Endodermal cell (in vitro differentiated cells): ENCODE measurements at places on chromosomes 13 and 19.
A peak's percentile ranks its signal among the peaks of the same experiment; 100 is the strongest.

DNA sequence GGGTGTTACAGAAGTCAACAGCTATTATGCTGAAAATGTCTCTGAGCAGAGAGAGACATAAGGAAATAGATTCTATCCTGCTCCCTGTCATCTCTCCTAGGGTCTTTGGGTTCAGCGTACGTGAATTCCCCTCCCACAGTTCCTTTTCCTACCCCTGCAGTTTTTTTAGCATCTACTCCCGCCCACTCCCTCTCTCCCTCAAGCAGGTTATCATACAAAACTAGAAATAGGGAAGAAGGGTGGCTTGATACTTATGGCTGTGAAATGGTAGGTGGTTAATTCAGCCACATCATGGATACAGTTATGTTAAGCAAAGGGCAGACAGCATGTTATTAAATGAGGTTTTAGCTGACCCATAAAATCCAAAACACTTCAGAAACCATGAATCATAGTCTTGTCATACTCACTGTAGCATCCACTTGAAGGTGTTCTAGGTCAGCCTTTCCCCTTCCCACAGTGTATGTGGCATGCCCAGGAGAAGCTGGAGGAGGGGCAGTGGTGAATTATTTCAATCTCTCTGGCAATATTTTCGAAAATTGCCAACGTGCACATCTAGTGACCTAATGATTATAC is 236.8 kb upstream of the SERP2 start:
- no peak overlapping the region for H3K27ac ChIP-seq
- H3K4me3 ChIP-seq: no peak overlapping the region
- no peaks in the 10 kb centered on the region for H3K27me3 ChIP-seq
- H3K4me1 ChIP-seq: peaks cover 15% of the 10 kb centered on the region
- no peak for DNase-seq

DNA sequence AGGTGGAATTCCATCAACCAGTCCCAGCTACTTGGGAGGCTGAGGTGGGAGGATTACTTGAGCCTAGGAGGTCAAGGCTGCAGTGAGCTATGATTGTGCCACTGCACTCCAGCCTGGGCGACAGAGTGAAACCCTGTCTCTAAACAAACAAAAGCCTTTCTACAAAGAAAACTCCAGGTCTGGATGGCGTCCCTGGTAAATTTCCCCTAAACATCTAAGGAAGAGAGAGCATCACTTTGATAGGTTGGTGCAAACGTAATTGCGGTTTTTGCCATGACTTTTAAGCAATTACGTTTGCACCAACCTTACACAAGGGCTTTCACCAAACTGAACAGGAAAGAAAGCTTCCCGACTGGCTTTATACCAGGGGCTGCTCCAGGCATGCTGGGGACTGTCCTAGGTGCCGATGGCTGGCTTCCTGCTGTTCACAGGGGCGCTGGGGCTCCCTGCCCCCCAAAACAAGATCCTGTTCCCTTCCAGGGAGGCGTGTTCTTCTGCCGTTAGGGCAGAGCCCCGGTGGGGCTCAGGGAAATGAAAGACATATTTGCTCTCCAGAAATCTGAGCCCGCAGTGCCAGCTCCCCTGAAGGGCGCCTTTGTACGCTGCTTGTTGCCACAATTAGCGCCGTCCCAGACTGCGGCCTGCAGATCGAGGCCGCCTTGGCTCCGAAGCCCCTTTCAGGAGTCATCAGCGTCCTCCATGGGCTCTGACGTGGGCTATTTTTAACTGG is 38.7 kb upstream of the KLF2 start:
- no peak overlapping the region for H3K4me3 ChIP-seq
- no peak for DNase-seq
- H3K4me1 ChIP-seq: no peaks in the 10 kb centered on the region
- H3K27ac ChIP-seq: peak overlapping the region; percentile 41
- no peaks in the 10 kb centered on the region for H3K27me3 ChIP-seq
- H3K36me3 ChIP-seq: no peaks in the 10 kb centered on the region

GRCh38 chr19:21468791-21469190 is 36.6 kb upstream of the ZNF429 start:
- H3K36me3 ChIP-seq: no peaks in the 10 kb centered on the region
- no peaks in the 10 kb centered on the region for H3K27me3 ChIP-seq
- no peak overlapping the region for H3K27ac ChIP-seq
- peak; percentile 73 for DNase-seq

- H3K27ac ChIP-seq: no peak overlapping the region
- no peaks in the 10 kb centered on the region for H3K36me3 ChIP-seq
- H3K4me3 ChIP-seq: no peak overlapping the region
- no peaks in the 10 kb centered on the region for H3K4me1 ChIP-seq
- DNase-seq: no peak
Measured at GRCh38 chr13:112744168-112745021, 54.6 kb downstream of the ATP11A start.

DNA sequence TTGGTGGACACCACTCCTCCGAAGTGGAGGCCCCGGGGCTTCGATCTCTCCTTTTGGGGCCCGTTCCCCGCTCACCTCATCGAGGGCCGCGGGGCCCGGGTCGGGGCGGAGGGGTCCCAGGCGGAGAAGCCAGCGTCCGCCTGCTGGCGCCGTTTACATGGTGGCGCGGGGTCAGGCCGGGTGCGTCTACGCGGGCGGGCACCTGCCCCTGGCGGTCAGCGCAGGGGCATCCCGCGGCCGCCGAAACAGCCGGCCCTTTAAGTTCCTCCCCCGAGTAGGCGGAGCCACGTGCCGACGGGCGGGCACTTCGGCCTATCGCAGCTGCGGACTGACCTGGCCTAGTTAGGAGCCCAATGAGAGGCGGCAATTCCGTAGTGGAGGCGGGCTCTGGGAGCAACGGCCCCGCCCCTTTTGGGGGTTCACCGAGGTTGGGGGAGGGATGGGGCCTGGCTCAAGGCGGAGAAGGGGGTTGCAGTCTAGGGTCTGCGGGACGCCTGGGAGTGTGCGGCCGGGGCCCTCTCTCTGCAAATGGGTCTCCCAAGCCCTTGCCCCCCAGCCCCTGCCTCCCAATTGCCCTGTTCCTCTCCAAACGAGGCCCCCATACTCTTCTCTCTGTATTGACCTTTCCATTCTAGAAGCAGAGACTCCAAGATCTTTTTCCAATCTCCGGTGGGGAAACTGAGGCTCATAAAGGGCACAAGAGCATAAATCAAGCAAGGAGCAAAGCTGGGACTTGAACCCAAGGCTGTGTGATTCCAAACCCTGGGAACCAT is at the start of gene ABHD8:
Gene ABHD8 (minus strand): TSS at position 259 of the 773 bp plus-strand sequence. CDS start 1,809 bp downstream, outside the sequence.
- no peaks in the 10 kb centered on the region for H3K27me3 ChIP-seq
- no peak within 1 kb of the TSS for H3K27ac ChIP-seq
- peaks cover 2% of the 10 kb centered on the region for H3K36me3 ChIP-seq
- peak; percentile 99 for DNase-seq

DNA sequence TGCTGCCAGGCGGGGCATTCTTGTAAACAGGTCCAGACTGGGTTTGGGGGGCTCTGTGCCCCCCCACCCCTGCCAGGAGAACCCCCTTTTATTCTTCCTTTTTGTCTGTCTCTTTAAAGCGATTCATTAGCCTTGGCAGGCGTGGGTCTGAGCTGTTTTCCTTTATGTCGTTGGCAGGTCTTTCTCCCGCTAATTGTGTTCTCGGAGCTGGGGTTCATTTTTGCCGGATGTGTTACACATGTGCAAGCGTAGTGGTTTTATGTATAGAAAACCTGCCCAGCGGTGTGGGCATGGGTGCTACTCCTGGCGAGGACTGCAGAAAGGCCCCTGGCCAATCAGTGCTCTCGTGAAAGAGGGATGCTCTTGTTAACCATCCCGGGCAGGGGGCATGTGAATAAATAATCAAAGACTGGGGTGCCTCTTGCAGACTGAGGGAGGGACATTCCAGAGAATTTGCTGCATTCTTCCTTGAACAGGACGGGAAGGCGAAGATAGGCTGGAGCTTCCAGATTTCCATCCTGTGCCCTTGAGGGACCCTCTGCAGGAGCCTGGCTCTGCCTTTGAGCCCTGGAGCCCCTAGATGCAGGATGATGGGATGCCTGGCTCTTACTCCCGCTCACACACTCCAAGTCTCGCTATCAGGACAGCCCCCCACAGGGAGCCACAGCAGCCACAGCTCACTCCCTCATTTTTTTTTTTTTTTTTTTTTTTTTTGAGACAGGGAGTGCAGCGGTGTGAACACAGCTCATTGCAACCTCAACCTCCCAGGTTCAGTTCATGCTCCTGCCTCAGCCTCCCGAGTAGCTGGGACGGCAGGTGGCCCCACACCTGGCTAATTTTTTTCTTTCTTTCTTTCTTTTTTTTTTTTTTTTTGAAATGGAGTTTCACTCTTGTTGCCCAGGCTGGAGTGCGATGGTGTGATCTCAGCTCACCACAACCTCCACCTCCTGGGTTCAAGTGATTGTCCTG is 14.1 kb downstream of the CARM1 start:
- H3K4me3 ChIP-seq: no peak overlapping the region
- peak; percentile 62 for DNase-seq
- no peaks in the 10 kb centered on the region for H3K27me3 ChIP-seq
- peaks cover 15% of the 10 kb centered on the region for H3K4me1 ChIP-seq

- H3K4me1 ChIP-seq: no peaks in the 10 kb centered on the region
- no peak overlapping the region for H3K27ac ChIP-seq
- no peaks in the 10 kb centered on the region for H3K27me3 ChIP-seq
- DNase-seq: no peak
- no peaks in the 10 kb centered on the region for H3K36me3 ChIP-seq
- no peak overlapping the region for H3K4me3 ChIP-seq
Measured at GRCh38 chr13:103671547-103671946, 605.3 kb upstream of the SLC10A2 start.

GRCh38 chr19:53844849-53845246 is 20.7 kb upstream of the NLRP12 start:
- H3K4me1 ChIP-seq: no peaks in the 10 kb centered on the region
- no peaks in the 10 kb centered on the region for H3K36me3 ChIP-seq
- no peak overlapping the region for H3K27ac ChIP-seq
- no peak for DNase-seq
- H3K27me3 ChIP-seq: no peaks in the 10 kb centered on the region

GRCh38 chr13:37806666-37807065 is 62.9 kb downstream of the TRPC4 start:
- no peaks in the 10 kb centered on the region for H3K4me1 ChIP-seq
- no peak for DNase-seq
- no peaks in the 10 kb centered on the region for H3K27me3 ChIP-seq
- no peak overlapping the region for H3K27ac ChIP-seq

DNA sequence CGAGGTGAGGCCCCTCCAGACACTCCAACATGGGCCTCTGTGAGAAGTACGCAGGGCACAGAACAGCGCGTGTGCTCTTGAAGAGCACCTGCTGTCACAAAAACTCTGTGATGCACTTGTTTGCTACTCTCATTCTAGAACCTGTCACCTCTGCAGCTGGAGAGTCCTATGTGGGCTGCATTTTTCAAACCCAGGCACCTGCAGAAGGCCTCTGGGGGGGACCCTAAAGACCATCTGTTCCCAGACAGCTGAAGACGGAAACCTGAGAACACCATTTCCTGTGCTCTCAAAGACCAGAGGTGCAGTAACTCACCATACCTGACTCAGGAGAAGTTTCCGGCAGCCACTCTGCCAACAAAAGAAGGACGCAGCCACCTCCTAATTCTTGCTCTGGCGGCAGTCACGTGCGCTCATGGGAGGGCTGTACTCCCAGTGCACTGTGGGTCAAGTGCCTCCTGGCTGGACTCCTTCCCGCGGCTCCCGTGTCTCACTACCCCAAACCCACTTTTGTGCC is 28.1 kb downstream of the RANBP3 start:
- no peak overlapping the region for H3K4me3 ChIP-seq
- H3K36me3 ChIP-seq: peaks cover 25% of the 10 kb centered on the region
- H3K27ac ChIP-seq: no peak overlapping the region
- DNase-seq: no peak

GRCh38 chr13:23243066-23243465 is 62.3 kb downstream of the SGCG start:
- DNase-seq: no peak
- H3K4me1 ChIP-seq: no peaks in the 10 kb centered on the region
- no peak overlapping the region for H3K4me3 ChIP-seq
- no peaks in the 10 kb centered on the region for H3K36me3 ChIP-seq
- no peak overlapping the region for H3K27ac ChIP-seq

- H3K4me3 ChIP-seq: no peak overlapping the region
- H3K27ac ChIP-seq: no peak overlapping the region
- H3K27me3 ChIP-seq: no peaks in the 10 kb centered on the region
- no peak for DNase-seq
Measured at GRCh38 chr13:31172535-31172934, 10.8 kb upstream of the HSPH1 start.

GRCh38 chr13:37418490-37418889 is 180.1 kb downstream of the POSTN start:
- H3K4me3 ChIP-seq: no peak overlapping the region
- H3K4me1 ChIP-seq: peaks cover 2% of the 10 kb centered on the region
- no peak overlapping the region for H3K27ac ChIP-seq
- H3K36me3 ChIP-seq: no peaks in the 10 kb centered on the region
- H3K27me3 ChIP-seq: no peaks in the 10 kb centered on the region

GRCh38 chr19:4402171-4403004 is at the start of gene CHAF1A:
CHAF1A (plus strand) TSS chr19:4402640; CDS start chr19:4402763, 123 bp downstream.
- no peaks in the 10 kb centered on the region for H3K4me1 ChIP-seq
- peaks cover 20% of the 10 kb centered on the region for H3K36me3 ChIP-seq
- DNase-seq: peak; percentile 100
- no peaks in the 10 kb centered on the region for H3K27me3 ChIP-seq

GRCh38 chr19:15328312-15328711 is 4.0 kb downstream of the BRD4 start:
- H3K4me3 ChIP-seq: peak overlapping the region; percentile 19
- no peaks in the 10 kb centered on the region for H3K36me3 ChIP-seq
- H3K27ac ChIP-seq: no peak overlapping the region
- DNase-seq: no peak

DNA sequence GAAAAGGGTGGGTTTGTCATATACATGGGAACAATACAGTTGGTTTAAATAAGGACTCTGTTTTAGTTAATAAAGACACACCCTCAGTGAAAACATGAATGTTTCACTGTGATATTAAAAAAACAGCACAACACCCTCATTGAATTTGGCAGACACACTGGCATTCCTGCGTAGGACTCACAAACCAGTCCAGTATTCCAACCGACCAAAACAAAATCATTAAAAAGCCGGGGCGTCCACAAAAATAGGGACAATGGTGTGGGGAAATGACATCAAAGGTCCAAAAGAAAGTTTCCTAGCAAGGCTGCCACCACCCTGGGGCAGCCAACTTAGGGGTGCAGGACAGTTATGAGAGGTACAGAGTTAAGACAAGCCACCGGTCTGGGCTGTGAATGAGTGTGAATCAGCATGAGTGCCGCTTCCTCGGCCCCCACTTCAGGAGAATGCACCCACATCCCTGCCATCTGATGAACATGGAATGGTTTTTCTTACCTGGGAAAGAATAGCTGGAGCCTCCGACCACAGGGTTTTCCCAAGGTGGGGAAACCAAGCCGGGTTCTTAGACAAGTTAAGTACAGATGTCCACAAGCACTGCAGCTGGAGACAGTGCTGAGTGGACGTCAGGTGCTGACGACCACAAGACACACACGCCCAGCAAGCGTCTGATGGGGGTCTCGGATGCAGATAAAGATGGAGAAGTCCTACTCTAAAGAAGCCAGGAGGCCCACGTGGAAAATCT is 73.3 kb downstream of the KLF2 start:
- no peak overlapping the region for H3K27ac ChIP-seq
- no peak for DNase-seq
- H3K4me3 ChIP-seq: no peak overlapping the region

- H3K27me3 ChIP-seq: no peaks in the 10 kb centered on the region
- H3K4me3 ChIP-seq: no peak overlapping the region
- H3K27ac ChIP-seq: no peak overlapping the region
- no peaks in the 10 kb centered on the region for H3K4me1 ChIP-seq
Measured at GRCh38 chr19:1045247-1045603, 5.3 kb downstream of the ABCA7 start.
